ENCODE measurements at places on chromosomes 7 and 10. TPM values are rescaled to one million over a fixed set of nuclear protein-coding genes. Genes with fewer than 3 reads are reported as not detected.

Gene MTURN
- total RNA-seq, result 6.4 TPM

DNA sequence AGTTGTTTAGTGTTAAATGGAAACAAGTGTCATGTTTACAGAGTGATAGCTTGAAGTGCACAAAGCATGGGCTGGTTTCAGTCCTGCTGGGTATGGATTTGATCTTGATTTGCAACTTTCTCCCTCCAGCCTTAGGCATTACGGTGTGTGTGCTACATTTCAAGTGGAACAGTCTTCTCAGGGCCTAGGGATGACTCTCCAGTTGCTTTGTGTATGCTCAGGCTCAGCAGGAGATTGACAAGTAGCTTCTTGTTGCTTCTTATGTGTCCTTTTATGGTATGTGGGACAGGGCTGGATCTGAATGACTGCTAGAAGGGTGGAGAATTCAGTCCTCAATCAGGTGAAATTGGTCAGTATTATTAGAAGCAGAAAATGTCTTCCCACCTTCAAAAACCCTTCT lies 51.3 kb upstream of the PLEKHA1 start:
- H3K27ac ChIP-seq, result no peak overlapping the region
- no peaks in the 10 kb centered on the region for H3K36me3 ChIP-seq
- no peaks in the 10 kb centered on the region for H3K4me1 ChIP-seq
- no peak overlapping the region for H3K4me3 ChIP-seq
- H3K27me3 ChIP-seq, result peaks cover 7% of the 10 kb centered on the region

DNA sequence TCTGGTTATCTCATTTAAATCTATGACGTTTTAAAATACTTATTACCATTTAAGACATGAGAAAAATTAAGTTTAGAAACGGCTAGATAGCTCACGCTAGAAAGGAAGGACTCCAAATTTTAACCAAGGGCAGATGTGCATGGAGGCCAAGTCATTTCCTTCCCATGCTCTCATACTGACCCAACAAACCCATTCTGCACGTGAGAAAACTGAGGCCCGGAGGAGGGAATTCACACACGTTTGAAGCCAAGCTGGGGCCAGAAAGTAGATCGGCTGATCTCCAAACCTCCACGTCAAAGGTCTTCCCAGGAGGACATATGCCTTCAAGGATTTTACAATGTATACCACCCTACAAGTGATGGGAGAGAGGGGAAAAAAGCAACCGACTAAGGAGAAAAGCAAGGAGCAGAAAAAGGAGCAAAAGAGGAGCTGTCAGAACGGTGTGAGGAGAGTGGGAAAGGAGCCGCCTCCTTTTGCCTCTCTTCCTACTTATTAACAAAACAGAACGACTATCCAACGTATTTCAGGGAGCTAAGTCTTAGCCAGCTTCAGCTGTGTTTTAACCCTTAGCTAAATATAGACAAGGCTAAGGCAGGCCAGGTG lies 645 bp upstream of the SIRT1 start:
- H3K4me3 ChIP-seq, result peak overlapping the region; percentile 95
- H3K27ac ChIP-seq, result peak overlapping the region; percentile 91
- H3K36me3 ChIP-seq, result peaks cover 15% of the 10 kb centered on the region
- H3K27me3 ChIP-seq, result peaks cover 2% of the 10 kb centered on the region
- no peak for DNase-seq
- peaks cover 22% of the 10 kb centered on the region for H3K4me1 ChIP-seq

DNA sequence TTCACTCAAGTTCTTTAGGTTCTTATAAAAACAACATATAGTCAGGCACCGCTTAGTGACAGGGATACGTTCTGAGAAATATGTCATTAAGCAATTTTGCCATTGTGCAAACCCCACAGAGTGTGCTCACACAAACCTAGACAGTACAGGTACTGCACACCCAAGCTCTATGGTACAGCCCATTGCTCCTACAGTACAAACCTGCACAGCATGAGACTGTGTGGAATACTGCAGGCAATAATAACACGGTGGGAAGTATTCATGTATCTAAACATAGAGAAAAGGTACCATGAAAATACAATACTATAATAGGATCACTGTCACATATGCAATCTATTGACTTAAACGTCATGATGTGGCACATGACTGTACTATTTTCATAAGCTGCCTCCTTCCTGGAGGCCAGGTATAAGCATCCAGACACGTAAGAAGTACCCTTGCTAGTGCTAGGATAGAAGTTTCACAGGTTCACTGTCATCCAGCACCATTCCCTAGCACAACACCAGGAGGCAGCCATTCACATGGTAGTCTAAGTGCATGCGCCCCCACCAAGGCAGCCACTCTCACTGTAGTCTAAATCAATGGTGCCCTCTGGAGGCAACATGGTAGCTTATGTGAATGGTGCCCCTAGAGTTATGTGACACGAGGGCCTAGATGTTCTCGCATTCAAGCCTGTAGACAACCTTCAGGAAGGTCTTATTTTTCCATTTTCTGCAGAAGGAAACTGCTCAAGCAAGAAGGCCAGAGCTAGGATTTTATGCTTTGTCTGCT lies 98.5 kb downstream of the ARHGAP22 start:
- peak; percentile 60 for DNase-seq
- peaks cover 3% of the 10 kb centered on the region for H3K27me3 ChIP-seq
- H3K4me3 ChIP-seq, result no peak overlapping the region
- H3K27ac ChIP-seq, result peak overlapping the region; percentile 59
- H3K36me3 ChIP-seq, result peaks cover 30% of the 10 kb centered on the region

DNA sequence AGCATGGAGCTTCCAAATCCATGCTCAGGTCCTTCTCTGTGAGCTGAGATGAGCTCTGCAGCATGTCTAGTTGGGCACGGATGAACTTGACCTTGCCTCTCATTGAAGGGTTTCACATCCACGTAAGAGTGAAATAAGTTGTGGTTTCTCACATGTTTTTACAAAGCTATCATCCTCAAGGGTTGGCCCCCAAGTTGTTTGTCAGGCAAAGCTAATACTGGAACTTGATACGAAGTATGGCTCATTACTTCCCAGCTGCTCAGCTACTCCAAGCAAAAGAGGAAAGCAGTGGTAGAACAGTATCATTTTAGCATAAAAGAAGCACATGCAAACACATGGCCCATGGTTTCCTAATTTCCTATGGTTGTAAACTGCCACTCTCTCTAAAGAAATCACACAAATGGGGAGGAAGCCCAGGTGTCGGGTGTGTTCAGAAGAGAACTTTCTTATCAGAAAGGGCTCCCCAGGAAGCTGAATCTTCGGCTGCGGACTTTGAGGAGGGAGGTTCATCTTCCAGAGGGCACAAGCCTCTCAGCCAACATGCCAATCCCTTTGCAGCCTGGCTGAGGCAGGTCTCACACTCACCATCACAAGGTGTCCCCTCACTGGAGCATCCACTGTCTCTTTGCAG lies 45.3 kb downstream of the PDLIM1 start:
- no peak for DNase-seq
- H3K4me3 ChIP-seq, result no peak overlapping the region
- no peaks in the 10 kb centered on the region for H3K27me3 ChIP-seq

All from HFFc6 (cell line).